ENCODE measurements at places on chromosomes 7 and 10.

DNA sequence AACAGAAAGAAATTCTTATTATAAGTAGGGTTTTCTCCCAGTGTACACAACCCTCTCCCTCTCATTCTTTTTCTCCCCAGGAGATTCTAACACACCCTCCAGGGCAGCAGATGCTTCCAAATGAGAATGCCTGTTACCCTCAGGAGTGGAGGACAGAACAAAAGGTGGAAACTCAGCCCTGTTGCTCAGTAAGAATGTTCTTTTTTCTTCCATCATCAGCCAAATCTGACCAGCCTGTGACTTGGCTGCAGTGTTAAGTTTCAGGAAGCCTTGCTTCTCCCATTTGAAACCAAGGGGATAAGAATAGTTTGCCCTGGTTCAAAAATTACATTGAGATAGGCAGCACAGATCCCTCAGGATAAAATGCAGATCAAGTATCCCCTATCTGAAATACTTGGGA is 77.5 kb upstream of the EEPD1 start:
- DNase-seq = no peak

GRCh38 chr10:131560166-131560565 is 248.6 kb upstream of the TCERG1L start:
- DNase-seq = no peak

GRCh38 chr7:75617634-75618234 is 121.0 kb downstream of the HIP1 start:
- DNase-seq = peak; percentile 19

DNA sequence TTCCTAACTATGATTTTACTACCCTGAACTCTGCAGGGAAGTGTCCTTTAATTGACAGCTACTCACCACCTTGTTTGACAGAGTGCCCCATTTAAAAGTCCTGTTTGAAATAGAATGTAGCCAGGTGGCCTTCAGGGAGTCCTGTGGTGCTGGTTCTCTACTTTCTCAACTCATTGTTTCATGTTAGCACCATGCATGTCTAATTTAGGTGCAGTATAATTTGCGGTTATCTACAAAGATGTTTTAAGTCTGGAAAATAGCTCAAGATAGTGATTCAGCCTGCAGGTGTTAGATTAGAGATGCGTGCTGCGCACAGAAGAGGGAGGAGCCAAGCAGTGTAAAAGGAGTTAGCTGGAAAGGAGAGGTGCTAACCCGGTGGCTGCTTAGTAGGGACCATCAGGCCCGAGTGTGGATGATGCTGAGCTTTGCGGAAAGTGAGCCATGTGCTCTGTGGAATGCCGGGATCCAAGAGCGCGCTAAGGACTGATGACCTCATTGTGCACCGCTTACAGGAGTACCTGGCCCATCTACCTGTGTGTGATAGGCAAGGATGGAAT is 1.2 kb downstream of the CCM2 start:
- no peak for DNase-seq

DNA sequence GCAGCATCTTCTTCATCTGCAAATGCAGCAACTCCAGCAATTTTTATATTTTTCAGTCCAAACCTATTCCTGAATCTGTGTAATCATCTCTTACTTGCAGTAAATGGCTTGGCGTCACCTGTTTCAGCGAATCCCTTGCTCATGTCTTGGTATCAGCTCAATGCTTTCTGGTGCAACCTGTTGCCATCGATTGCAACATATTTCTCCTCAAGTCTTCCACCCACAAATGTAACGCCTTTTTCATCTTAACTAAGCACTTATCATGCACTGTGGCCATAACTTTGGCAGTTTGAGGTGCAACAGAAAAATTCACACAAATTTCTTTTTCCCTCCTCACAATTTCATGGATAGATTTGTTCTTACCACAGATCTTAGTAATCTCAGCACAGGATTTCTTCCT is 168.3 kb downstream of the HERPUD2 start:
- DNase-seq = no peak

- DNase-seq = no peak
These were observed 152.0 kb downstream of the SLC16A9 start for GRCh38 chr10:59557642-59558041.

DNA sequence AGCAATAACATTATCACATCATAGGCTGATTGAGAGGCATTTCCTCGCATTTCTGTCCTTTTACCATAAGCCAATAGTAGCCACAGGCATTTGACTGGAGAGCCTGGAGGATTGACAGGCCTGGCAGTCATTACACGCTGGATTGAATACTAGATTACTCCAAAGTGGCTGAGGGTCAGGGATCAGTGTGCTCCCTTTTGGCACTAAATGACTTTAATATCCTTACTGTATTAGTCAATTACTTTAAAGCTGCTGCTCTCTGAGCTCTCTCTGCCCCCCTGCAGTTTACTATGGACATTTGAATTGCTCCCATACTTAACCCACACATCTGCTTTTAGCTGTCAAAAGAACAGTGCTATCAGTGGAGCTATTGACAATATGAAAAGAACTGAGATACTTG is 302.0 kb downstream of the TFEC start:
- DNase-seq = no peak

DNA sequence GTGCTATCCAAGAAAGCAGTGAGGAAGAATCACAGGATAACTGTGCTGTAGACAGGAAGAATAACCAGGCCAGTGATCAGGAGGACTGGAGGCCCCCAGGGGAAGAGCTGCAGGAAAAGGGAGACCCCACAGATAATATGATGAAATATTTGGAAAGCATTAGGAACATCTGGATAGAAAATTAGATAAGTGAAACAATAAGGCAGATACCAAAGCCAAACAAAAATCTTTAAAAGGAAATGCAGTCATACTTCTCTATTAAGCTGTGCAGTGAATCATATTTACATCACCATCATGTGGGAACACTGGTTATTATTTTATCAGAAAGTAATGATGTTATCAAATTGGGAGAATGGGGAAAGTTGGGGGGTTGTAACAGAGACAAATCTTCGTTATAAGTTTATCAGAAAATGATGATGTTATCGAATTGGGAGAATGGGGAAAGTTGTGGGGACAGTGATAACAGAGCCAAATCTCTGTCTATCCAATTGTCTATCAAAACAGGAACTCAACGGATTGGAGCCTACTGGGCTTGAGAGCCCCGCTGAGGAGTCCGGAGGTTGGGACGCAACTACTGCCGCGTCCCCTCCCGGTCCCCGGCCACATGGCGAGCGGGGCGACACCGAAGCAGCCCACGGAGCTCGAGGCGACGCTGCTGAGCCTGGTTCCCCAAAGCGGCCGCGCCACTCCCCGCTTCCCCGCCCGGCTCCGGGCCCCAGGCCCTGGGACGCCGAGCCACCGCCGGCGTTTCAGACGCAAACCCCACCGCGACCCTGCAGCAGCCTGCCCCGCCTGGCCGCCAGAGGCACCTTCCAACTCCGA is 14.0 kb upstream of the RALA start:
- no peak for DNase-seq

DNA sequence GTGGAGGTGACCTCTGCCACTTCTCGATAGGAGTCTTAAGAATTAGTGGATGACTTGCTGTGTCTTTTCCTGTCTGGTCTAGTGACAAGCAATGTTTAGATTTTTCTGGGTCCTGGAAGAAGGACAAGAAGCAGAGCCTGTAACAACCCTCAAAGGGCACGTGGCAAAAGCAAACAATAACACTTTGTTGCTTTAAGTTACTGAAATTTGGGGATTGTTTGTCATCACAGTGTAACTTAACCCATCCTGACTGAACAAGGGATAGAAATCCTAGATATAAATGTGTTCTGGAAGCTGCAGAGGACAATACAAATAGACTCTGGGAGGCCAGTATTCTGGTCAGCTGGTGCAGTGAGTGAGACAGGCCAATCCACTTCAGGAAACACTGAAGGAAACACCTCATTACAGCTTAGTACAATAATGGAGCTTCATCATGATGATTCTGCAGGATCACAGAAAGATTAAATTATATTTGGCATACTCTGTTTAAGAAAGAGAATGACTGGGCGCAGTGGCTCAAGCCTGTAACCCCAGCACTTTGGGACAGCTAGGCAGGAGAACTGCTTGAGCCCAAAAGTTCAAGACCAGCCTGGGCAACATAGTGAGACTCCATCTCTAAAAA is 23.3 kb downstream of the ENKUR start:
- DNase-seq = no peak

GRCh38 chr10:76553263-76554032 is 1084.2 kb downstream of the KCNMA1 start:
- no peak for DNase-seq
